ENCODE measurements at places on chromosomes 4 and X. TPM values are rescaled to one million over a fixed set of nuclear protein-coding genes. Genes with fewer than 3 reads are reported as not detected.

Gene ITIH6
- total RNA-seq = not detected

DNA sequence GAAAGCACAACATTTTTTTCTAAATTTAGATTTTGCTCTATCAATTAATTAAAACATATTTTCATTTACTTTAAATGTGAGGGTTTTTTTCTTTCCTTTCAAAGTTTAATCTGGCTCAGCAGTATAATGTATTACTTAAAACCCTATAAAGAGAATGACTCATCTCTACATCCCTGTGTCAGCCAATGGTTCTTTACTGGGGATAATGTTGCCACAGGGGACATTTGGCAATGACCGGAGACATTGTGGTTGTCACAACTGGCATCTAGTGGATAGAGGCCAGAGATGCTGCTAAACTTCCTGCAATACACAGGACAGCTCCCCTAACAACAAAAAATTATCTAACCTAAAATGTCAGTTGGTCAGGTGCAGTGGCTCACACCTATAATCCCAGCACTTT lies 53.8 kb downstream of the SYNPO2 start:
- H3K27ac ChIP-seq = no peak overlapping the region
- H3K4me1 ChIP-seq = peaks cover 9% of the 10 kb centered on the region
- DNase-seq = no peak
- no peaks in the 10 kb centered on the region for H3K36me3 ChIP-seq
- no peak overlapping the region for H3K4me3 ChIP-seq

DNA sequence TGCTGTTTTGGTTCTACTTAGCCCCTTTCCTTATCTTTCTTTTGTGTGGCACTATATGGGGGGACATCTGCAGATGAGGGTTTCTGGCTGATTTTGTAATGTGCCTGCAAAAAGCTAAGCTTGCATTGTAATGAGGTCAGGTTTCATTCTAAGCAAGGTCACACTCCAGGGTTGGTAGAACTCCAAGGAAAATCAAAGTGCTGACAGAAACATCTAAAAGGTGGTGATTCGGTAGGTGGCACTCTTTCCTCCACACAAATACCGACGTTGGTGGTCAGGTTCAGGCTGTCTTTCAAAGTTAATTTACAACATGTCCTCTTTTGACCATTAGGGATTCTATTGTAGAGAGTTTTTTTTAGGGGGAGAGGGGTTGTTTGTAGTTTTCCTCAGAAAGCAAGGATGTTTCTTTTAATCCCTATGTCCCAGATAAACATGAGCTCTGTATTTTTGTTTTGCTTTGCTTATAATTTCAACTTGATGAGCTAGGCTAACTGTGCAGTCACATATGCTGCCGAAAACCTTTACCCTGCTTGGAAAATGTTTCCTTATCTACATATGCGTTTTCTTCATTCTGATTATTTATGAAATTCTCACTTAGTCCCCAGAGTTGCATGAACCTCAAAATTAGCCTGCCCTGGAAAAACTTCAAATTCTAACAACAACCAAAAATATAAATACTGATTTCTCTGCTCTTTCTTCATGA lies 434.2 kb downstream of the PPARGC1A start:
- DNase-seq = peak; percentile 73
- no peak overlapping the region for H3K27ac ChIP-seq
- H3K4me3 ChIP-seq = no peak overlapping the region
- peaks cover 14% of the 10 kb centered on the region for H3K4me1 ChIP-seq
- H3K36me3 ChIP-seq = no peaks in the 10 kb centered on the region

Gene SPACA5
- not detected for total RNA-seq

DNA sequence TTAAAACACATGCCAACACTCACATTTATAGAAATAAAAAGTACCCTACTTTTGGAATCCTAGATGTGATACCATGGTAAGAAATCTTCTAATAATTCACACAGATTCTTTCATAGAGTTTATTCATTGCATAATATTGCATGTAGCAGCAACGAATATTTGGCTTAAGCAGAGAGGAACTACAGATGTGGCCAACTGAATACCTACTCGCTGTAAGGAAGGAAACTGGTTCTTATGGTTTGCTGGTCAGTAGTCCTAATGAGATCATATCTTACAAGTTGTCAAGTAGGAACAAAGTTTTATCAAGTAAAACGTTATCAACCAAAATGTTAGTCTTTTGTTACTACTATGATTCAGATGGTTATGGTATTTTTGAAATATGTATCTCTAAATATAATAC lies 996.1 kb downstream of the PDHA2 start:
- DNase-seq = no peak
- no peak overlapping the region for H3K4me3 ChIP-seq
- H3K36me3 ChIP-seq = no peaks in the 10 kb centered on the region
- no peaks in the 10 kb centered on the region for H3K27me3 ChIP-seq
- H3K4me1 ChIP-seq = no peaks in the 10 kb centered on the region

Gene SAGE1
- total RNA-seq = not detected
